ENCODE measurements at places on chromosomes 1 and 21.

DNA sequence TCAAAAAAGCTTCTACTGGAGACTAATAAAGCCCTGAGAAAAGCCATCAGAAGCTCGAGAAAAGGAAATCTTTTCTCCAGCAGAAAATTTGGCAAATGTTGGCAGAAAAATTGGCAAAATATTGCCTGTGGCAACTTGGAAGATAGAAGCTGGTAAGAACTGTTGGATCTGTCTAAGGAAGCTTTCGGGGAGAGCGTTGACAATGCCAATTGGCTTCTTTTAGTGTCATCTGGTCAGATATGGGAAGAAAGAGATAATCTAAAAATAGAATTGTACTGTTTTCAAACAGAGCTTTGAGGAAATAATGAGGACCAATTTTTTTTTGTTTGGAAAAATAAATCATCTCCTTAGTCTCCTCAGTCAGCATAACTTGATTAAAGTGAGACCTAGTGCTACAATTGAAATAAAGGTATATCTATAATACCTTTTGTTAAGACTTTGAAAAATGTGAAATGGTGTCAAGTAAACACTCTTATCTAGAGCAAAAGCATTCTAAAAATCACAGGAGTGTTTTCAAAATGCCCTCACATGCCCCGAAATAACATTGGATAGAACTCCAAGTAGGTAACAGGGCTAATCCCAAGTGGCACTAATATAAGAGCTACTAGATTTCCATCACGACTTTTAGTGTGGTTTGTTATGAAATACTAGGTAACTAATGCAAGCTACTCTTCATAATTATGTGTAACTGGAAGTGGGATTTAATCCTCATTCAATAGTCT lies 882.2 kb upstream of the B3GALT2 start:
- DNase-seq: no peak

GRCh38 chr1:110585481-110585880 lies 20.7 kb downstream of the KCNA2 start:
- no peak for DNase-seq

GRCh38 chr1:55318116-55318817 lies 103.1 kb upstream of the USP24 start:
- no peak for DNase-seq

GRCh38 chr1:29254346-29254745 lies 18.0 kb downstream of the PTPRU start:
- DNase-seq: no peak

- DNase-seq: no peak
These were observed 1.3 kb upstream of the SLC50A1 start for GRCh38 chr1:155134322-155134721.

GRCh38 chr1:74502858-74503257 lies 9.6 kb downstream of the LRRC53 start:
- no peak for DNase-seq

DNA sequence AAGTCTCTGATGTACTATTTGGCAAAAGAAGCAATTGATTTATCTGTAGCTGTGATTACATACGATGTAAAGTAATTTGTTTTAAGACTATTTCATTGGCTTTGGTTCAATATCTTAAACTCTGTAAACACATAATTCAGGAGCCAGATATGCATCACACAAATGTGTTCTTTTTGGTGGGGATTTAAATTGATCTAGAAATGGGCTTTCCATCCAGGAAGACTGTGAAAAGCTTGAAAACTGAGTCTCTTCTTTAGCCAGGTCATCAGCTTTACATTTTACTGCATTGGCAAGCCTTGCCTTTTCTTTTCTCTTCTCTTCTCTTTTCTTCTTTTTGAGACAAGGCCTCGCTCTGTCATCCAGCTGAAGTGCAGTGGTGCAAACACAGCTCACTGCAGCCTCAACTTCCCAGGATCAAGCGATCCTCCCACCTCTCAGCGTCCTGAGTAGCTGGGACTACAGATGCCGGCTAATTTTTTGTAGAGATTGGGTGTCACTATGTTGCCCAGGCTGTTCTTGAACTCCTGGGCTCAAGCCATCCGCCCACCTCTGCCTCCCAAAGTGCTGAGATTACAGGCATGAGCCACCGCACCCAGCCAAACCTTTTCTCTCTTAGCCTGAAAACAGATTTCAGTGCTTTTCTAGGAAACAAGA lies 1.4 kb downstream of the RCAN3 start:
- DNase-seq: no peak

DNA sequence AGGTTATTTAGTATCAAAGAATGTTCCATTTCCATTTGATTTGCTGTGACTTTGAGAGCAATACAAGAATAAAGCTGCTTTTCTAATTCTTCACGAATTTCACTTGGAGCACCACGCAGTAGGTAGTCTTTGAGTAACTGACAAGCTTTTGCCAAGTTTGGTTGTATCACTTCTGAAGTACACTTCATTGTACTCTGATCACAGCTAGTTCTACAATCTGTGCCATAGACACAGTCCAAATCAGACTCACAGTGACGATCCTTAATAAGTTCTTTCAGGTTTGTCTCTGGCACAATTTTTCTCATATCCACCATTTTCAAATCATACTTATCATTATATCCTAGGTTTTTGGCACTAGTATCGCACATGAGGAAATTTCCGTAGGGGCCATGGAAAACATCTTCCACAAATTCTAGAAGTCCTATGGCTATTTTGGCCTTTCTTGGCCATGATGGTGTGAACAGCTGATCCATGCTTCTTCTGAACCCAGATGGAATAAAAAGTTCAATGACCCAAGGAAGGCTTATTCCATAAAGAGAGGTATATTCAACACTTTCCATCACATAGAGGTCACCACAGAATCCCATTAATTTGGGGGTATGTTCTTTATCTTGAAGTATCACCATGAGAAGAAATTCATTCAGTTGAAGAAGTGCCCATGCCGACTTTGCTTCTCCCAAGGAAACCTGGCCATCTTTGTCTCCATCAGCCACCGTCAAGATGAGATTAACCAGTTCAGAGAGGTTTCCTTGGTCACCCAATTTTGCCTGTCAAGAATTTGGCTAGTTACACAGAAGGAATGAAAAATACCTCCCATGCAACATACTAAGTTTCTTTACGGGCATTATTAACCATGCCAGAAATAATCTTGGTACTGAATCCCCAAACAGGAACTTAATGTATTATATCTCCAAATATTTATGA lies 11.9 kb downstream of the RPL5 start:
- DNase-seq: no peak

GRCh38 chr1:204684571-204685235 lies 835 bp downstream of the LRRN2 start:
- no peak for DNase-seq

GRCh38 chr1:22745669-22746585 lies 35.3 kb downstream of the EPHB2 start:
- peak; percentile 86 for DNase-seq

- peak; percentile 35 for DNase-seq
These were observed 104.9 kb downstream of the PTGS2 start for GRCh38 chr1:186575348-186575747.

GRCh38 chr1:27290581-27290980 lies 31.4 kb upstream of the TMEM222 start:
- DNase-seq: no peak

GRCh38 chr1:166730299-166730888 lies 108.9 kb upstream of the POGK start:
- no peak for DNase-seq

DNA sequence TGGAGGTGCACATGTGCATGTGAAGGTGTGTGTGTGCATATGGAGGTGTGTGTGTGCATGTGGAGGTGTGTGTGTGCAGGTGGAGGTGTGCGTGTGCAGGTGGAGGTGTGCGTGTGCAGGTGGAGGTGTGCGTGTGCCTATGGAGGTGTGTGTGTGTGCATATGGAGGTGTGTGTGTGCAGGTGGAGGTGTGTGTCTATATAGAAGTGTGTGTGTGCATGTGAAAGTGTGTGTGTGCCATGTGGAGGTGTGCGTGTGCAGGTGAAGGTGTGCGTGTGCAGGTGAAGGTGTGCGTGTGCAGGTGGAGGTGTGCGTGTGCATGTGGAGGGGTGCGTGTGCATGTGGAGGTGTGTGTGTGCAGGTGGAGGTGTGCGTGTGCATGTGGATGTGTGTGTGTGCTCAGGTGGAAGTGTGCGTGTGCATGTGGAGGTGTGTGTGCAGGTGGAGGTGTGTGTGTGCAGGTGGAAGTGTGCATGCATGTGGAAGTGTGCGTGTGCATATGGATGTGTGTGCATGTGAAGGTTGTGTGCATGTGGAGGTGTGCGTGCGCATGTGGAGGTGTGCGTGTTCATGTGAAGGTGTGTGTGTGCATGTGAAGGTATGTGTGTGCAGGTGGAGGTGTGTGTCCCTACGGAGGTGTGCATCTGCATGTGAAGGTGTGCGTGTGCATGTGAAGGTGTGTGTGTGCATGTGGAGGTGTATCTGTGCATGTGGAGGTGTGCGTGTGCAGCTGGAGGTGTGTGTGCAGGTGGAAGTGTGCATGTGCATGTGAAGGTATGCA lies 13.5 kb downstream of the C1orf74 start:
- no peak for DNase-seq

DNA sequence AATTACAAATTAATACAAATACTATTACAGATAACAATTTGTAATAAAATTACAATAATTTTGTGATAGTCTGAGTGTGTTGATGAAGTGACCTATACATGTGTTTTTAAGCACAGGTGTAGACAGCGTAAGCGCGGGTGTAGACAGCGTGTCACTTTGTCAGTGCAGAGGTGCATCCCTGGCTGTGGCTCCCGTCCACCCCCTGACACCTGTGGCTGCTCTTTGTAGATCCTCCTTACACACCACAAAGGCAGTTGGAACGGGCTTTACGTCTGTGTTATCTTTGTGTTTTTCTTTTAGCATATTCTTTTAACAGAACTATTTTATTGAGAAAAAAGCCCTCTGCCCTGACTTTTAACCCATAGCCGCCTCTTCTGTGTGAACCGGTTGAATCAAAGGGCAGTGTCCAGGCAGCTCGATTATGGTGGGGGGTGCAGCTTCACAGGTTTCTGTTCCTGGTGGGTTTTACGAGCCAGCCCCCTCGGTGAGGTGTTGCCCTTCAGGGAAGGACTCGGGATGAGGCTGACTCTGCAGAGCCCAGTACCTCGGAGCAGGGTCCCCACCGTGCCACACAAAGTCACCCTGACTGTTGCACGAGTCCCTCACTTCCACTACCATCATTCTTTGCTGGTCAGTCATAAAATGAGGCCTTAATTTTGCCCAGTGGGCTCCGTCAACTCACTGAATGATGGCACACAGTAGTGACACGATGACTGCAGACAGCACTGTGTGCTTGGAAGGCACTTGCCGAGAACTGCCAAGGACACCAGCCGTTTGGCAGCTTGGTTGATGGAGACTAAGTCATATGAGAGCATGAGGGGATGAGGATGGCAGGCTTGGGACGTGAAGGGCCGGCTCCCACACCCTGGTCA lies 86.4 kb upstream of the COL6A1 start:
- DNase-seq: no peak

GRCh38 chr1:229347528-229347927 lies 4.7 kb upstream of the CCSAP start:
- no peak for DNase-seq

DNA sequence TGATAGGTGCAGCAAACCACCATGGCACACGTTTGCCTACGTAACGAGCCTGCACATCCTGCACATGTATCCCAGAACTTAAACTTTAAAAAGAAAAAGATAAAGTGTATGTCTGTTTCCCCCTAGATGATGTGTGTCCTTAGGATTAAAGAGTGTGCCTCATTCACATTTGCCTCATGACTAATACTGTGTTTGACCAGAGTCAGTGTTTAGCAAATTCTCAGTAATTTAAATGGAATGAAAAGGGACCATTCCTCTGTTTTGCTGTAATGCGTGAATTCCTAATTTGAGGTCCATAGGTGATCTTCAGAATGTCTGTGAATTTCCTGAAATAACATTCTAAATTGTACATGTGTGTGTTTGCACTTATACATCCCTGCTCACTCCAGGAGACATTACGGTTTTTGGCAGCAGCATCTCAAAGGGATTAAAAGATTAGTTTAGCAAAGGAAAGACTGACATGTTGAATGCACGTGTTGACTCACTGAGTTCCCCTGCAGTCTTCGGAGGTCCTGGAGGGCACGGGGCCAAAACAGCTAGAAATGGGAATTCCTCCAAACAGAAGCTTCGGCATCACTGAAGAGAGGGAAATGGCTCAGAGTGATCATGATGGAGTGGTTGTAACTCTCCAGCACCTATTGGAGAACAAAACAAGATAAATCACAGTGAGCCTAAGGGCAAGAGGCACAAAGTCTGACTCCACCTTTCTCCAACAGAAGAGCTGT lies 19.1 kb upstream of the SLC35F3 start:
- no peak for DNase-seq

DNA sequence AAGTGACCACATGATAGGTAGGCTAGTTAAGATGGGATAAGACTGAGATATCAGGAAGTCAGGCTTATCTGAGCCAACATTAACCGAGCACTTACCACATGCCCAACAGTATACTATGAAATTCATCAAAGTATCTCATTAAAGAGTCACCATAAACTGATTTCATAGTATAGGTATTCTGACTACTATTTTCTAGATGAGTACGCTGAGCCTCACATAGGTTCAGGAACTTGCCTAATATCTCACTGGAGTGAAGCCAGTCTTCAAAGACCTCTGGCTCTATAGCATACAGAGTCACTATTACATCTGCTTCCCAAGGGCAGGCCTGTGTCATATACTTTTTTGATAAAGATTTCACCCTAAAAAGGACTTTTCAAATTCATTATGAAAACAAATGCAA lies 115.6 kb upstream of the NGF start:
- DNase-seq: peak; percentile 25

GRCh38 chr1:48470950-48471690 lies 884 bp downstream of the SPATA6 start:
- DNase-seq: peak; percentile 19

GRCh38 chr1:147753081-147753480 lies 7.3 kb downstream of the GJA5 start:
- DNase-seq: no peak

GRCh38 chr1:246527402-246528088 lies 20.5 kb upstream of the SMYD3 start:
- DNase-seq: no peak

- DNase-seq: no peak
These were observed 14.5 kb downstream of the TIAM1 start for GRCh38 chr21:31329456-31330143.

- DNase-seq: no peak
These were observed 465.5 kb upstream of the TMPRSS15 start for GRCh38 chr21:18869104-18869503.

- no peak for DNase-seq
These were observed 95.5 kb downstream of the TRIM11 start for GRCh38 chr1:228311091-228311490.

DNA sequence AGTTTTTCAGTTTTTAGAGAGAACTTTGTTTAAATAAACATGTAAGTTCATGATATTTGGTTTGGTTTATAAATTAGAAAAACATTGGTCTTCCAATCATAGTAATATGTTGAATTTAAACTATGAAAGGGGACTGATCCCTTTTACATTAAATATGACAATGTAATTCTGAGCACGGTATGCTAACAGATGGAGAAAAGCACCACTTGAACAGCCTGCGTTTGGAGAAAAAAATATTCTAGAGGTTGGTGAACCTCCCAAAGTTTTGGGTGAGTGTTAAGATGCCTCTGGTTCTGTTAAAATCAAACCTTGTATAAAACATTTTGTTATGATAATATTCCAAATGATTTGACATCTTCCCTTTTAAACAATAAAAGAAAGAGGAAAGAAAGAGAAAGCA lies 123.9 kb downstream of the SDCCAG8 start:
- no peak for DNase-seq

All from fibroblast of mammary gland (primary cell).